ENCODE measurements at places on chromosomes 6 and 20.

DNA sequence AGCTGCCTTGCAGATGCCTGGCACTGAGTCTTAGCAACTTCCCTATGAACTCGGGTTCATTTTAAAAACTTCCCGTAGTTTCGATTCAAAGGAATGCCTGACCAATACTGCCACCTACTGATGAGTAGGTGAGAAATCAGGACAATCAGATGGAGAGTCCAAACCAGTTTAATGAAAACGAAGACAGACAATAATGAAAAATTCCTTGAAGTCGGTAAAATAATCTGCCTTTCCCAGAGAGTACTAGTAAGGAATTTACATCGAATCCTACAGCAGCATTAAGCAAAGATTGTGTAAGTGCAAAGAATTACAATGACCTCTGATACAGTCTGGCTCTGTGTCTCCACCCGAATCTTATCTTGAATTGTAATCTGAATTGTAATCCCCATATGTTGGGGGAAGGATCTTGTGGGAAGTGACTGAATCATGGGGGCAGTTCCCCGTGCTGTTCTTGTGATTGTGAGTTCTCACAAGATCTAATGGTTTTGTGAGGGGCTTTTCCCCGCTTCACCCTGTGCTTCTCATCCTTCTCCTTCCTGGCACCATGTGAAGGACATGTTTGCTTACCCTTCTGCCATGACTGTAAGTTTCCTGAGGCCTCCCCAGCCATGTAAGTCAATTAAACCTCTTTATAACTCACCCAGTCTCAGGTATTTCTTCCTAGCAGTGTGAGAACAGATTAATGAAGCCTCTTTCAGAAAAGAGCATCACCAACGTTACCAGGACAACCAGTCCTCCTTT, 134.4 kb downstream of the ARHGAP18 start:
- no peak for DNase-seq

DNA sequence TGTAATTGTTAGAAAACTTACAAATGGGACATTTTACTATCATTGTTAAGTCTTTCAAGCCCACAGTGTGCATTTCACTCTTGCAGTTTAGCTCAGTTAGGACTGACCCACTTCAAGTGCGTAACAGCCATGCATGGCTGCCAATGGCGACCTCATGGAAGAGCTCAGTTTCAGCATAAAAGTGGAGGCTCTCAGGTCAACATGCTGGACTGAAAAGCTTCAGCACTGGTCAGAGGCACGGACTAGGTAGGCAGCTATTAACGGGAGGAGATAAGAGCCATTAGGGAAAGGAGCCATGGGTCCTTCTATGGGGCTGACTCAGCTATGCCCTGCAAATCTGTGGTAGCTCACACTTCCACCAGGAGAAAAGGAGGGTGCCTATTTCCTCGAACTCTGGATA, 101.8 kb downstream of the TTLL2 start:
- peak; percentile 22 for DNase-seq

- DNase-seq: peak; percentile 81
These were observed 3.1 kb downstream of the PXDC1 start for GRCh38 chr6:3748208-3749066.

- DNase-seq: no peak
These were observed 71.0 kb downstream of the TRAM2 start for GRCh38 chr6:52505726-52506409.

GRCh38 chr6:26033941-26034354, 53.3 kb upstream of the HFE start:
- peak; percentile 78 for DNase-seq

All from ecto neural progenitor cell (in vitro differentiated cells).